Skin of body (tissue), 3 donors: ENCODE measurements at places on chromosomes 7 and 10. TPM values are rescaled to one million over a fixed set of nuclear protein-coding genes. Genes with fewer than 3 reads are reported as not detected.

The CDC123 gene
- total RNA-seq, result 72.8 TPM

The MASTL gene
- total RNA-seq, result 11.7 TPM

The GIMAP2 gene
- total RNA-seq, result 7.3 TPM

- no peak for DNase-seq
Observed at GRCh38 chr7:37510043-37510634, 61.5 kb upstream of the ELMO1 start.

- DNase-seq, result no peak
Observed at GRCh38 chr7:105673367-105674084, 92.2 kb upstream of the EFCAB10 start.

GRCh38 chr7:147707926-147708325 lies 882.6 kb upstream of the C7orf33 start:
- no peak for DNase-seq

DNA sequence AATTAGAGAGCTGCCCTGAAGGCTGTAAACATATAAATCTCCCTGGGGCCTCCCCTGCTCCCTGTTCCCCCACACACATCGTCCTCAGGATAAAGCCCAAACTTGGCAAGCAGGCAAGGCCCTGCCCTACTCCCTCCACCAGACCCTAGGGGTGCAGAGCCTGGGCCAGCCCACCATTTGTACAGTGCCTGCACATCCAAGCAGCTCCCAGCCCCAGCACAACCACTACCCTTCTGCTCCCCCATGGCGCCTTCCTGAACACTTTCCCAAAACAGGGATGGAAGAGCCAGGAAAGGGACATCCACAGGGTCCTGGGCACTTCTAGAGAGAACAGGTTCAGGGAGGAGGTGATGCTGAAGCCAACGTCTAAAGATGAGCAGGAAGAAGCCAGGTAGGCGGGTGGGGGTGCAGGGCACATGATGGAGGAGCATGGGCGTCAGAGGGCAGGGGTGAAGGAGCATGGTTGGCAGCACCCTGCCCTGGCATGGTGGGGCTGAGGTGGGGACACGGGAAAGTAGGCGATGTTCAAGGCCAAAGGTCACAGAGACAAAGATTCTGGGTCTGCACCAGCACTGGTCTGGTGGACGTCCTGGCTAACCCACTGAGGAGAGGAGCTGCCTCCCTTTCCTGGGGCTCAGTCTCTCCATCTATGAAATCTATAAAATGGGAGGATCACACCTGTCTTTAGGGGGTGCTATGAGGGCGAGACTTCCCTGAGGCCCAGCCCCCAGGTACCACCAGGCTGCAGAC lies 140.6 kb downstream of the ARHGAP22 start:
- DNase-seq, result no peak

DNA sequence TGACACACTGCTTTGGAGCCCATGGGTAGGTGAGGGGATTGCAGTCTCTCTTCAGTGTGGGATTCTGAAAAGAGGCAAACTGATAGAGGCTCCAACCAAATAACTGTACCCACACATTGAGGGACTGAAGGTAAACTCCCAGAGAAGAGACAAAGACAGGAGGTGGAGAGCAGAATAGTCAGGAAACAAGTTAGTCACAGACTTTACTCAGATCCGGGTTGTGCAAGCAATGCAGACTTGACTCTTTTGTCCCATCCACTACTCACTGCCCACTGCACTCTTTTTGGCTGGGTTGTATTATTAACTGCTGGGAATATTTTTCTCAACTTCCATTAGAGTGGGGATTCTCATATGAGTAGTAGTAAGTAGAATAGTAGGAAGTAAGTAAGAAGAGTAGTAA lies 152.7 kb downstream of the NRG3 start:
- DNase-seq, result no peak

DNA sequence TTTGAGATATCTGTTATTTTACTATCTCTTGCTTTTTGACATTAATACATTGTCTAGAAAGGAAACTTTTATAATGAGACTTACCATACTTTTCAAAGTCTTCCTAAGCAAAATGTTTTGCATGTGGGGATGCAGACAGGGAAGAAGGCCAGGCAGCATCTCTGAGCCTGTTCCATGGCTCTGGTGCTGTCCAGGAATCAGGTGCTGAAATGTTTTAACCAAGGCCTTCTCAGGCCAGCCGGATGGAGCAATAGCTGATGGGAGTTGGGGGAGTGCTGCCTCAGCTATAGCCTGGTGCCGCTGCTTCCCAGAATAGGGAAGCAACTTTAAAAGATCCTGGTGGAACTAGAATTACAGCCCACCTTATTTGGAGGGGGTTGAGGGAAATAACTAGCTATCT lies 38.5 kb downstream of the CRTAC1 start:
- DNase-seq, result no peak

GRCh38 chr10:104434601-104435000 lies 81.0 kb downstream of the CFAP58 start:
- no peak for DNase-seq

DNA sequence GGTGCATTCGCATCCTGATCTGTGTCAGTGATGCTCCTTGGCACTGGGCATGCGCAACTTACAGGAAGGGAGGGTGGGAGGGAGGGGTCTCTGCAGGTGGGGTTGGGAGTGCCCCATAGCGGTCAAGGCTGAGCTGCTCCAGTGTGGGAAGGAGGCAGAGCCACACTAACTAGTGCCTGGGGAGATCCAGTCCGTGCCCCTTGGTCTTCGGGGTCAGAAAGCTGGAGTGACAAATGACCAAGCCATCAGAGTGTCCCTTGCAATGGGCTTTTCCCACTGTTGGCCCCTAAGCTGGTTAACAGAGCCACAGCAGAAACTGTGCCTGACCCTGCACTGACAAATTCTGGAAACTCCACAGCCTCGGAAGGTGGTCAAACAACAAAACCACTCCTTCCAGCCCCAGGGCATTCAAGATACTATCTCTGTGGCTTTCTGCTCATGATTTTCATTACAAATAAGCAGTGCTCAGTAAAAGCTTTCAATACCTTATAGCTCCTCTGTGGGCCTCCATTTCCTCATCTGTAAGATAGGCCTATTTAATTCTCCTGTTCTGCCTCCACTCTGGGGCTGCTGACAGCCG lies 138.1 kb upstream of the UNC5B start:
- no peak for DNase-seq

- no peak for DNase-seq
Observed at GRCh38 chr10:46304062-46304461, 17.3 kb downstream of the ANTXRL start.

DNA sequence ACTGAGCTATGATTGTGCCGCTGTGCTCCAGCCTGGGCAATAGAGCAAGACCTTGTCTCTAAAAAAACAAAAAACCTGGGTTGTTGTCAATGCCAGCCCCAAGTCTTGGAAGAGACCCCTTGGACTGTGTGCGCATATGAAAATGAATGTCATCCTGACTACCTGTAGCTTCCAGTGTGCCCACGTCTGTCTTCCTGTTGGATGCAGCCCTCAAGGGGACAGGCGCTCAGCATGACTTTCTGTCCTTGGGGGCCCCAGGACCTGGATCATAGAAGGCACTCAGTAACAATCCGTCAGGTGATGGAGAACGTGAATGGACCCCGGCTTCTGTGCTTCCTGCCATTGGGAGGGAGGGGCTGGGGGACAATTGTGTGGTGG lies 9.0 kb downstream of the PRF1 start:
- no peak for DNase-seq

DNA sequence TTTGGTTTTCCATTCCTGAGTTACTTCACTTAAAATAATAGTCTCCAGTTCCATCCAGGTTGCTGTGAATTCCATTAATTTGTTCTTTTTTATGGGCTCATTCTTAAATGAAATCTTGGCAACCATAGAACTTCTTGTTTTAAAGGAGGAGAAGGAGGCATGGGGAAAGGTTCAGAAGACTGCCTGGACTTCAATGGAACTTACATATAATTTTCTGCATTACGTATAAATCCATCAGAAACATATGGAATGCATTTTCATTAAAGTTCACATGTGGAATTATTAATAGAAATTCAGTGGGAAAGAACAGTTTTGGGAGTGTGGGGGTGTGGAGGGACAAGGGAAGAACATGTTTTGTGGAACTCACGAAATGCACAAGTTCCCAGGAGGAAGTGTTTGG lies 176.6 kb upstream of the PRKCQ start:
- peak; percentile 36 for DNase-seq

GRCh38 chr7:82678259-82678658 lies 234.7 kb upstream of the CACNA2D1 start:
- no peak for DNase-seq

GRCh38 chr10:88707429-88708155 lies 1.5 kb downstream of the LIPK start:
- no peak for DNase-seq

The YAE1 gene
- total RNA-seq, result 27.2 TPM

GRCh38 chr10:47337310-47337709 lies 10.9 kb upstream of the RBP3 start:
- DNase-seq, result no peak

The AKR1C2 gene
- total RNA-seq, result 4.5 TPM

GRCh38 chr10:52314822-52315552 lies 906 bp downstream of the DKK1 start:
- DNase-seq, result no peak

The ATOH7 gene
- total RNA-seq, result not detected

DNA sequence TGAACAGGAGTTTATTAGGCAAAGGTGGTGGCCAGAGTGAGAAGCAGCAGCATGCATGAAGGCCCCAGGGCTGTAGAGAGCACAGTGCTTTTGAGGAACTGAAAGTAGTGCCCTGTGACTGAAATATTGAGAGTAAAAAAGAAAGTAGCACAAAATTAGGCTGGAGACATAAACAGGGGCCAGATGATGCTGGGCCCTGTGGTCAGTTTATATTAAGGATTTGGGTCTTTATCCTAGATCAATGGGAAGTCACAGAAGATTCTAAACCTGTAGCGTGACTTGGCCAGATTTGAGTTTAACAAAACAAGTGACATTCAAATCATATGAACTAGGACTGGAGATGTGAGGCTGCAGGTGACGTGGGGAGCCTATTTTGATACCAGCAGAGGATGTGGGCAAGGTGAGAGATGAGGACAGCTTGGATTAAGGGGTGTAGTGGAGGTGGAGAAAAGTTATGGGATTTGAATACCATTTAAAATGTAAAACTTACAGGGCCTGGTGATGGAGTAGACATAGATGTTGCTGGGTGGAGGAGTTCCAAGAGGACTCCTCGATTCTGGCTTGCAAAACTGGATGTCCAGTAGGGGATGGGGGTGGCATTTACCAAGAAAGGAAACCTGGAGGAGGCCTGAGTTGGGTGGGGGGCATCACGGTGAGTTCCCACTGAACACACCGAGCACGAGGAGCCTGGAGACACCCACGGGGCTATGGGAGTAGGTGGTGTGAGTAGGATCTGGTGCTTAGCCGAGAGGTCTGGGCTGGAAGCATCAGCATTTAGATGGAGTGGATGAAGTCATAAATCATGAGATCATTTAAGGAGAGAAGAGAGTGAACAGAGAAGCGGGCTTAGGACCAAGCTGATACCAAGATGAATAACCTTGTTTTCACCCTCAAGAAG lies 52.8 kb downstream of the HHEX start:
- no peak for DNase-seq

DNA sequence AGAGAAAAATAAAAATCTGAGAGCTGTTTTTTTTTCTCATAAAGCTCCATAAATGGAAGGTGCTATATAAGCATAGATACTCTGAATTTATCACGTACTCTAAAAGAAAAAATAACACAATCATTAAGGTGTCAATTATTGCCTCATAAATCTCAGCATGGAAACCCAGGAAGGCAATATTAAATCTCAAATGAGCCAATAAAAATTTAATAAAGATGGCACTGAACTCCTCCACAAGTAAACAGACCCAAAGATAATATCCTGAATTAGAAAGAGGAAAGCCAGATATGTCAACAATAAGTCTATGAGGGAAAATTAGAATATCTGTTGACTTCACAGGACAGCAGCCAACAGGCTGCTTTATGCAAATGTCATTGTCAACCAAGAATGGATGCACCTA lies 66.5 kb downstream of the CDK6 start:
- no peak for DNase-seq

- DNase-seq, result no peak
Observed at GRCh38 chr7:104971290-104972071, 42.5 kb upstream of the KMT2E start.

The PTPN20 gene
- total RNA-seq, result 3.2 TPM

DNA sequence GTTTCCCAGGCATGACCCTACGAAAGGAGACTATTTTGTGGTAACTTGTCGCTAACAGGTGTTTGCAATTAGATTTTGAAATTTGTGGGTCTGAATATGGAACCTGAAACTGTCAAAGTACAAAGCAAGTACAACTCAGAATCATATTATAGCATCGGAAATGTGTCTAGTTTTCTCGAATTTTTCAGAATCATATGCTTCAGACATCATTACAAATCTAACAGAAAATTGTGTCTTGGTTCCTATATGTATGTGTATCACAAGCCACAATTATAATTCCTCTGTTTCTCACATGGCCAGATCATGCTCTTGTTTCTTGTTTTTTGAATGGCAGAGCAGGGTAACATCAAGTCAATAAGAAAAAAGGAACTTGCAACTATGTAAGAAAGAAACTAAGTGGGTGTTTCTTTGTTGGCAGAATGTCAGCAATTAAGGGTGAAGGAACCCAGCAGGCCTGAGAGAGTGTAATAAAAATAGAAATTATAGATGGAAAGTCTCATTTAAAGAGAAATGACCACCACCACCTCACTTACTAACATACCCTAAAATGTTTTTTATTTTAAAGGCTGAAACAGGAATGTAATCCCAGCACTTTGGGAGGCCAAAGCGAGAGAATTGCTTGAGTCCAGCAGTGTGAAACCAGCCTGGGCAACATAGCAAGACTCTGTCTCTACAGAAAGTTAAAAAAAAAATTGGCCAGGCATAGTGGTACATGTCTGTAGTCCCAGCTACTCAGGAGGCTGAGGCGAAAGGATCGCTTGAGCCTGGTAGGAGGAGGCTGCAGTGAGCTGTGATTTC lies 51.3 kb downstream of the PRTFDC1 start:
- no peak for DNase-seq

DNA sequence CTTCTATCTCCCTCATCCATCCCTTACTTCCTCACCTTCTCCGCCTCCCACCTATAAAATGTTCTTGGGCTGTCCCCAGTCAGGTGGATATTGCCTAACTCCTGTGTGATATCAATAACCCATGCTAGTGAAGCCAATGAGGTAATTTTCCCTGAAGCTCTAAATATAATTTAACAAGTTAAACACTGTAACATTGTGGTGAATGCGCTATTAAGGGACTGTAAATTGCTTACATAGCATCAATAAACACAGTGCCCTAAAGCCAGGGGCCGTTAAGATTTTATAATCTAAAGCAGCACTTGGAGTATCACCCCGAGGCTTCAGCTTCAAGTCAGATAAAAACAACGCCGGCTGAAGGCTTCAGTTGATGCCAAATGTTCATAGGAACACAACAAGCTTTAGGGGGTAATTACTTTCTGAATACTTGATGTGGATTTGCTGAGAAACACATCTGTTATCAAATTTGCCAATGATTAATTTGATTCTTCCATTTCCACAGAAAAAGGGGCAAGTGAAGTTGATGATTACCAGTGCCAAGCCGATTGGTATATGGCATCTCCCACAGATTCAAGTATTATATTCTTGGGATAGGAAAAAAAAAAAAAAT lies 138.4 kb downstream of the CREB5 start:
- no peak for DNase-seq

DNA sequence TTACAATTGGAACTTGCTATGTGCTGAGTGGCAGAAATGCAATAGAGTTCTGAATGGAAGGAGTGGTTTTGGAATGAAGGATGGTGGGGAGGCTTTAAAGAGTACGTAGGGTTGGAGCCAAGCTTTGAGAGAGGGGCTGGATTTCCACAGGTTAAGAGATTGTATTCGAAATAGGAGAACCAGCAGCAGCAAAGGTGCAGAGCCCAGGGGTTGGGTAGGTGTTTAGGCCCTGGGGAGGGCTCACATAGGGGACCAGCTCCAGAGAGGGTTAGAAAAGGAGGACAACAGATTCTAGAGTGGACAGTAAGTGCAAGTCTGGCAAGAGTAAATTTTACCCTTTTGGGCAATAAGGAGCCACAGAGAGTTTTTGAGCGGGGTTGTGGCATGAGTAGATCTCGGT lies 297.2 kb downstream of the RPS24 start:
- DNase-seq, result no peak

The SFXN2 gene
- total RNA-seq, result 7.1 TPM
